ENCODE measurements at places on chromosomes 3 and 15.

- DNase-seq = no peak
Observed at GRCh38 chr3:101913168-101913567, 63.9 kb downstream of the NFKBIZ start.

DNA sequence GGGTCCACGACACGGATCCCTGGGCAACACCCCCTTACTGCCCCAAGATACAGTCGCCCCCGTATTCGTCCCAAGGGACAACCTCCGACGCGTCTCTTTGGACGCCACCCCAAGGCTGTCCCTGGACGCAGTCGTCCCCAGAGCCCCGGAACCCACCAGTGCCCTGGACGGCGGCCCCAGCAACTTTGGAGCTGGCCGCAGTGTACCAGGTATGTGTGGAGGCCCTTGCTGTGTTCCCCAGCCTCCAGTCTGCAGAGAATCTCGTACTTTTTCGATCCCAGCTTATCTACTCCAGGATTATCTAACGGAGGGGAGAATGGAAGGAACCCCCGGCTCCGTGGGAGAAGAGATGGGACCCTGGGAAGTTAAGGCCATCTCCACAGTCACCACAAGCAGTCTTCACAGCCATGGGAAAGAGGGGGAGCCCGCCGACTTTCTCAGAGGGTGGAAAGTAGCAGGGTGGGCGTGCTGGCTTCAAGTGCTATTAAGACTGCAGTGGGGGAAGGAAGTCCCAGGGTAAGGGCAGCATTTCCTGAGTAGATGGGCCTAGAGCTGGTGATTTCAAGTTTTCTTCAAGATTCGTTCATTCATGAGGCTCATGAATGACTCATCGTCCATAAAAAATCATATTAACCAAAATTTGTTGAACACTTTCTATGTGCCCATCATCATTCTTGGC is 1.1 kb downstream of the MESP2 start:
- no peak for DNase-seq

DNA sequence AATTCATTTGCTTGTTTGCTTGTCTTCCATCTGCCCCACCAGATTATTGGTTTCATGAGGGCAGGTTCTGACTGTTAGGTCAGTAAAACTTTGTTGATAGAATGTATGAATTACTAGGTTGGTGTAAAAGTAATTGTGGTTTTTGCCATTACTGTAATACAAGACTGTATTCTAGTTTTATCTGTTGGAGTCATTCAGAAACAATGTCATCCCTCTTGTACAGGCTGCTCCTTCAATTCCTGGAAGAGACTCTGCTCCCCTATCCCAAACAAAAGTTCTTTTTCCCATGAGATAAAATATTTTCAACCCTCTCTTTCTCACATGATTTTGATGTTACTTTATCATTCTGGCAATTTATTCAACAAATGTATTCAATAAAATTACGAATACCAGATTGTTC is 115.0 kb downstream of the CHST2 start:
- no peak for DNase-seq

- no peak for DNase-seq
Observed at GRCh38 chr3:146100180-146100579, 60.8 kb downstream of the PLOD2 start.

DNA sequence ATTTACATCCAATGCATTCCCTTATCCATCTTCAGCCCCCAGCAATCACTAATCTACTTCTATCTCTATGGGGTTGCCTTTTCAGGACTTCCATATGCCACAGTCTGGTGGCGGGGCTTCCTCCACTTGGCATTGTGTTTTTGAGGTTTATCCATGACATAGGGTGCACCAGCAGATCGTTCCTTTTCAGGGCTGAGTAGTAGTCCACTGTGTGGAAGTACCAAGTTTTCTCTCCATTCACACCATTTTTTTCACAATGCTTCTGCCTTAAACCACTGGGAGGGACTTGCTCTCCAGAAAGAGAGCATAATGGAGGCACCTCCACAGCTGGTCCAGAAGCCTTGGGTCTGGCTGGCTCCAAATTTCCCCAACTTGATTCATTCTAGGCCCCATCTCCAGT is 144.0 kb upstream of the IQSEC1 start:
- DNase-seq = no peak

DNA sequence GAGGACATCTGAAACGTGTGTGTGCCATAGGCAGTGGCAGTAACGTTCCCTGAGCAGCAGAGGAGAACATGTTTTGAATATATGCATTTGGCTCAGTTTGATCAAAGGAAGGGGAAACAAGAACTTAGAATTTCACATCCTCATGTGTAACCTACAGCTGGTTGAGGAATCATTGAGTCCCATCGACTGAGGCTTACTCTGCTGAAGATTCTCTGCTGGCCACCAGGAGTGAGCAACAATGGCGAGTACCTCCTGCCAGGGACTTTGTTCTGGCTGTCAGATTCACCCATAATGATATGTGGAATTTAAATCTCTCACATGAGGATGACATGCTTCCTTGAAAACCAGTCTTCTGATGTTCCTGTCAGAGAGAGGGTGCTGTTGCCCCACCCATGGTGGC is 21.3 kb downstream of the GORASP1 start:
- no peak for DNase-seq

GRCh38 chr3:169619793-169620192 is 43.7 kb downstream of the MECOM start:
- no peak for DNase-seq

GRCh38 chr3:8532251-8532871 is 30.7 kb downstream of the LMCD1 start:
- DNase-seq = no peak

GRCh38 chr3:129256270-129256669 is 6.9 kb downstream of the COPG1 start:
- DNase-seq = no peak

DNA sequence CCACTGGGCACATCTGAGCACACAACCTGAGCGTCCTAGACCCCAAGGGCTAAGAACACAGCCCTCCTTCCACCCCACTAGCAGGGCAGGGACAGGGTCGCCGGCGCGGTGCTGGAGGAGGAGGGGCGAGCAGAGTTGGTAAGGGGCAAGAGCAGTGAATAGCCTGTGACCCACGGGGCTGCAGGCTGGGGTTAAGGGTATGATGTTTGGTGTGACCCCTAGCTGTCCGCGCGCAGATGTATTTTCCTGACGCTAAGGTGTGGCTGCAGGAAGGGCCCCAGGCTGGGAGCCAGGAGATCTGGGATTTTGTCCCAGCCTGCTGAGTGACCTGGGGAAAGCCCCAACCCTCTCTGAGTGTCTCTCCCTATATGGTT is 1.3 kb upstream of the C15orf39 start:
- no peak for DNase-seq

Data from progenitor cell of endocrine pancreas (in vitro differentiated cells).